ENCODE measurements at places on chromosomes 7 and 10. TPM values are rescaled to one million over a fixed set of nuclear protein-coding genes. Genes with fewer than 3 reads are reported as not detected.

The ESYT2 gene
- 31.8 TPM for total RNA-seq

DNA sequence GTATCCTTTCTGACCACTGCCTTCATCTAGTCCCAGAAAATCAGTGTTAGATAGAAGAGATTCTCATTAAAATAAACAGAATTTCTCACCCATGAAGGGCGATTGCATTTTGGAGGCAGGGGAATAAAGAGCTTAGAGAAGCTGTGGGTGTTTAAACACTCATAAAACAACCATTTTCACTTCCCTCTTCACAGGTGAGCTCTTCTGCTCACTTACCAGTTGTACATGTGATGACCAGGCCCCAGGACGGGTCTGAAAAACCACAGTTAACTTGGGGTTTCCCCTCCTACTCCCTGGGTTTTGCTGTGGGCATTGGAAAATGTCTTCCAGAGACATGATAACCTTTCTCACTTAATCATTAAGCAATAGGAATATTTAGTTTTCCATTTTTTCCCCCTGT is 411.6 kb upstream of the DPP6 start:
- no peak for DNase-seq
- no peak overlapping the region for H3K4me3 ChIP-seq
- peaks cover 4% of the 10 kb centered on the region for H3K36me3 ChIP-seq
- H3K27me3 ChIP-seq: peaks cover 11% of the 10 kb centered on the region
- no peak overlapping the region for H3K27ac ChIP-seq
- H3K4me1 ChIP-seq: no peaks in the 10 kb centered on the region

The SLC16A9 gene
- 3.8 TPM for total RNA-seq

GRCh38 chr10:72954596-72955554 is at the start of gene PLA2G12B:
TSS of gene PLA2G12B (minus strand) at chr10:72954806. CDS start at chr10:72954685, 121 bp downstream.
- H3K4me1 ChIP-seq: peaks cover 7% of the 10 kb centered on the region
- H3K27ac ChIP-seq: no peak within 1 kb of the TSS
- no peaks in the 10 kb centered on the region for H3K27me3 ChIP-seq
- no peaks in the 10 kb centered on the region for H3K36me3 ChIP-seq

The DYDC2 gene
- total RNA-seq: not detected

GRCh38 chr7:119397156-119397555 is 875.8 kb upstream of the KCND2 start:
- no peaks in the 10 kb centered on the region for H3K27me3 ChIP-seq
- no peak overlapping the region for H3K27ac ChIP-seq

The LRRD1 gene
- 0.59 TPM for total RNA-seq

DNA sequence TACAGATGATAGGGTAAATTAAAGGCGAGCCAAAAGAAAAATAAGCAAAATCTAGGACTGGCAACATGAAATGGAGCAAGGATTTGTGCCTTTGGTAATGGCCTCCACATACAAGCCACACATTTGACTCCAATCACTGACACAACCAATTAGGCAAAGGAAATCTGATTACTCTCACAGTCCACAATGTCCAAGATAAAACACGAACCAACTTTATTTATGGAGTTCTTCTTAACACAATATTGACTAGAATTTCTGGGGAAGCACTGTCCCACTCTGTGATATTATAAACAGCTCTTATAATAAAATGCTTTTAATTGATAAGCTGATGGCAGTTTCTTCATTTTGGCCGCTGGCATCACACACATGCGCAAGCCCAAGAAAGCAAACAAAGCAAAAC is 334.2 kb downstream of the ABCA13 start:
- no peaks in the 10 kb centered on the region for H3K27me3 ChIP-seq
- H3K4me1 ChIP-seq: no peaks in the 10 kb centered on the region
- no peak overlapping the region for H3K4me3 ChIP-seq
- H3K36me3 ChIP-seq: no peaks in the 10 kb centered on the region
- no peak overlapping the region for H3K27ac ChIP-seq

- peak overlapping the region; percentile 89 for H3K4me3 ChIP-seq
- no peak for DNase-seq
- H3K27ac ChIP-seq: peak overlapping the region; percentile 10
- H3K36me3 ChIP-seq: no peaks in the 10 kb centered on the region
These were observed 222.9 kb upstream of the MKLN1 start for GRCh38 chr7:131104596-131105293.

The OR6B1 gene
- not detected for total RNA-seq

DNA sequence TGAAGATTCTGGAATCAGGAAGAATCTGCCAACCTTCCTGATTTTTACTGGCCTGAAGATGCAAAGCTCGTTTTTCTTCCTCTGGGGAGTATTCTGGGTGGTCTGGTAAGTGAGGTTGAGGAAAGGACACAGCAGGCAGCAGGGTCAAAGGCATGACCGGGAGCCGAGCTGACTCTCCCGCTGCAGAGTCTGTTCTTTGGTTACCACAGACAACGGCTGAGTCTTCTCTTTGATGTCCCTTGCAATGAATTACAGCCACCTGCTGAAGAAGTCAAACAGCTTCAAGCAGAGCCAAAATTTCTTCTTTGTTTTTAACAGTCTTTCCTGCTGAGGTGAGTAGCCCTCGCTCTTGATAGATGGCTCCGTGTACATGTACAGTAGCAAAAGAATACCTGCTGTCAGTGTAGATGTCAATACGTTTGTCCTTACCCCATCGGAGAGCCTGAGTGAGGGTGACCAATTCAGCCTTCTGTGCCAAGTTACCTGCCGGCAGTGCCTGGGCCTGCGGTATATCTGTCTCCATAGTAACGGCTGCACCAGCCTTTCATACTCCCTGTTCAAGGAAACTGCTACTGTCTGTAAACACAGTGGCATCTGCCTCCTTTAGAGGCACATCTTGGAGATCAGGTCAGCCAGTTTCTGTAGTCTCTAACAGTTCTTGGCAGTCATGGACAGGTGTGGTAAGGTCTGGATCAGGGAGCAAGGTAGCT is 76.4 kb downstream of the PRR15 start:
- H3K27ac ChIP-seq: peak overlapping the region; percentile 52
- DNase-seq: no peak
- H3K27me3 ChIP-seq: peaks cover 2% of the 10 kb centered on the region
- no peak overlapping the region for H3K4me3 ChIP-seq
- no peaks in the 10 kb centered on the region for H3K36me3 ChIP-seq
- peaks cover 27% of the 10 kb centered on the region for H3K4me1 ChIP-seq

The SPDYE16 gene
- total RNA-seq: not detected

DNA sequence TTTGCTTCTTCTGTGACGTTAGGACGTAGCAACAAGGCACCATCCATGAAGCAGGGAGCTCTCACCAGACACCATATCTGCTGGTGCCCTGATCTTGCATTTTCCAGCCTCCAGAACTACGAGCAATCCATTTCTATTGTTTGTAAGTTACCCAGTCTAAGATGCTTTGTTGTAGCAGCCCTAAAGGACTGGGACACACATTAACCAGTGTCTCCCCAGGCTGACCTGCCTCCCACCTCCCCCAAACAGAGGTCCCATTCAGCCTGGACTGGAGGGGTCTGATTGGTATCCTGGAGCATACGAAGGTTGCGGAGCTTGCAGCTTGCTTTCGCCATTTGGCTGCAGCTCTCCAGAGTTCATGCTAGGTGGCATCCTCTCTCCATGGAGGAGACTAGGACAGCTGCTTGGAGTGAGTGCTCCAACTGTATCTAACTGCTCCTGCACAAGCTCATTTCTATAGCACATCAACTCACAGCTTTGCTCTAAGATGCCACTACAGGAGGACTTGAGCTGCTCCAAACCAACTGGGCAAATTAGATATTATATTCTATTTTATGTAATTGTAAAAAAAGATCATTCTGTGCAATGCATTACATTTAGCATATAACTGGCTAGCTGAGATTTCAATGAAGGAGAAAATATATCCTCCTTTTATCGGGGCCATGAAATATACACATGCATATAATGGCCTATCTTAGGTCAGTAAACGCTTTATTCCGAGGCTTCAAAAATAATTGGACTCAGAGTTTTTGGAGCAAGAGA is 8.0 kb upstream of the GRK5 start:
- peaks cover 3% of the 10 kb centered on the region for H3K36me3 ChIP-seq
- no peaks in the 10 kb centered on the region for H3K27me3 ChIP-seq
- peak; percentile 60 for DNase-seq
- H3K4me1 ChIP-seq: peaks cover 41% of the 10 kb centered on the region

- H3K27me3 ChIP-seq: no peaks in the 10 kb centered on the region
- DNase-seq: no peak
- H3K4me3 ChIP-seq: no peak overlapping the region
- H3K36me3 ChIP-seq: peaks cover 3% of the 10 kb centered on the region
These were observed 8.8 kb upstream of the CLDN3 start for GRCh38 chr7:73778801-73779389.

The ZNF736 gene
- 15.8 TPM for total RNA-seq

DNA sequence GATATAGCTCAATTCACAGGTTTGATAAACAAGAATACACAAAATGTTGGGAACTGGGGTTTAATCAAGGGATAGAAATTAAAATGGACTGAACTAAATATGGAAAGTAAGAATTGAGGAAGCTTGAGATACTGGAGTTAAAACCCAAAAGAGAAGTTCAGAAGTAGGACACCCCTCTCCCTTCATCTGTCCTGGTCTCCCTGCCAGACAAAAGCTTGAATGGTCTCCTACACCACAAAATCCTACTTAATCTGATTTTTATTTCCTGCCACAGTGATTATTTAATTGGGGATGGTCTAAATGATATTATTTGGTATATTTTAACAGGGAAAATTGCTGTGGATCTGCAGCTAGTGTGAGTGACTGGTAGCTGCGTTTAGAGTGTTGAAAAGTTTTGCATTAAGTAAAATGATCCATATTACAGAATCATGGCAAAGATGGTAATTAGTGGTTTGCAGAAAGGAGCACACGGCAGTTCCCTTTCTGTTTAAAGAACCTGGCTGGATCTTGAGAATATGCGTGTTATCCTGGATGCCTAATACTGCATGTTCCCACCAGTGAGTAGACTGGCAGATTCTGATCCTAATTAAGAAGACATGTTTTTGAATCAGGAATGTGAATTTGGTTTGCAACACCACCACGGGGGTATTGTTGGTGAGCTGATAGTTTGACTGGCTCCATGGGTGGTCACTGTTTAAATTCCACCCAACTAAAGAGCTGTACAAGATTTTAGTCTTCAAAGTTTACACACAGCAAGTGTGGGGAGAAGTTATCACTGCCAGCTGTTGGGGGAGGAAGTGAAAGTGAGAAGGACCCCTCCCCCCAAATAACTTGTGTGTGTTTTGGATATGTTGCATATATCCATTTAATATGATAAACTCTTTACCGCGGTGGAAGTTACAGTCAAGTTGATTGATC is 5.5 kb downstream of the RBM20 start:
- H3K27me3 ChIP-seq: peaks cover 4% of the 10 kb centered on the region

The STEAP1 gene
- total RNA-seq: 1.0 TPM

The COG5 gene
- 26.7 TPM for total RNA-seq

- peaks cover 3% of the 10 kb centered on the region for H3K27me3 ChIP-seq
- no peak overlapping the region for H3K27ac ChIP-seq
- H3K4me3 ChIP-seq: no peak overlapping the region
- no peaks in the 10 kb centered on the region for H3K36me3 ChIP-seq
- DNase-seq: peak; percentile 42
- no peaks in the 10 kb centered on the region for H3K4me1 ChIP-seq
These were observed 232.7 kb upstream of the TAC1 start for GRCh38 chr7:97499204-97499603.

GRCh38 chr7:2968616-2969397 is 74.9 kb downstream of the CARD11 start:
- no peak overlapping the region for H3K27ac ChIP-seq
- no peak overlapping the region for H3K4me3 ChIP-seq
- no peaks in the 10 kb centered on the region for H3K36me3 ChIP-seq
- H3K27me3 ChIP-seq: peaks cover 5% of the 10 kb centered on the region
- H3K4me1 ChIP-seq: no peaks in the 10 kb centered on the region
- DNase-seq: no peak

The TES gene
- total RNA-seq: 63.4 TPM

The STOX1 gene
- 0.21 TPM for total RNA-seq

GRCh38 chr7:25303281-25304181 is 75.2 kb upstream of the NPVF start:
- H3K4me1 ChIP-seq: peaks cover 9% of the 10 kb centered on the region
- H3K36me3 ChIP-seq: no peaks in the 10 kb centered on the region
- no peak overlapping the region for H3K27ac ChIP-seq
- DNase-seq: no peak
- no peak overlapping the region for H3K4me3 ChIP-seq

DNA sequence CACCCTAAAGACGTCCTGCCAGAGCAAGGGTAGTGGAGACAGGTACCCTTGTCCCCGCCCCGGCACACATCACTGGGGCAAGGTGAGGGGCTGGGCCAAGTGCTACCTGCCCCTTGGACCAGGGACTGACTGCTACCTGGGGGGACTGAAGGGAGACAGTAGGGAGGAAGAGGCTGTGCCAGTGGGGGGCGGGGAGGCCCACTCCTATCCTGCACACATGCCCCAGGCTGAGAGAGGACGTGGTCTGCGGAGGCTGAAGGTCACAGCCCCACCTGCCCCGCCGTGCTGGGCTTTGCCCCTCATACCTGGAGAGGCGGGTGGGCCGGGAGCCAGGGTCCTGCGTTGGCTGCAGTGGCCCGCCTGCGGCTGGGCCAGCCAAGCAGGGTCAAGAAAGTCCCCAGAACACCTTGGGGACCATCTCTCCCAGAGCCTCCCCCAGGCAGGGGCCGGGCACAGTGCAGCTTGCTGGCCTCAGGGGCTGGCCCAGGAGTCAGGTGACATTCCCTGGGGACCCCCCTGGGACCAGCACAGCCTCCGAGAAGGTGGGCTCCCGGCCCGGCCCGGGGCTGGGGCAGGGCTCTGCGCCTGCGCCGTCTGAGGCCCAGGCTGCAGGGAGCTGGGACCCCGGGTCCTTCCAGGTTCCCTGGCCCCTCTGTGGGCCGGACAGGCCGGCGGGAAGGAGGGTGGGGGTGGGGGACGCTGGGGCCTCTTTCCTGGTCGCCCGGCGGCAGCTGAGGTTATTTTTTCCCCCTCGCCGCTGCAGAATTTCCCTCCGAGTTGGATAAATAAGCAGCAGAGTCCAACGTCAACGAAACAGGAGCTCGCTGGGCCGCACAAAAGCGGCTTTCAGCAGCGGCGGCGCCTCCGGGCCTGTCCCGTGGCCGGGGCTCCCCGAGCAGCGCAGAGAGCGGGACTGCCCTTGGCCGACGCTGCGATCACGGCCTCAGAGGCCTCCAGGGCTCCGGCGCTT is 9.8 kb upstream of the FZD9 start:
- peaks cover 8% of the 10 kb centered on the region for H3K27me3 ChIP-seq
- no peak overlapping the region for H3K27ac ChIP-seq

DNA sequence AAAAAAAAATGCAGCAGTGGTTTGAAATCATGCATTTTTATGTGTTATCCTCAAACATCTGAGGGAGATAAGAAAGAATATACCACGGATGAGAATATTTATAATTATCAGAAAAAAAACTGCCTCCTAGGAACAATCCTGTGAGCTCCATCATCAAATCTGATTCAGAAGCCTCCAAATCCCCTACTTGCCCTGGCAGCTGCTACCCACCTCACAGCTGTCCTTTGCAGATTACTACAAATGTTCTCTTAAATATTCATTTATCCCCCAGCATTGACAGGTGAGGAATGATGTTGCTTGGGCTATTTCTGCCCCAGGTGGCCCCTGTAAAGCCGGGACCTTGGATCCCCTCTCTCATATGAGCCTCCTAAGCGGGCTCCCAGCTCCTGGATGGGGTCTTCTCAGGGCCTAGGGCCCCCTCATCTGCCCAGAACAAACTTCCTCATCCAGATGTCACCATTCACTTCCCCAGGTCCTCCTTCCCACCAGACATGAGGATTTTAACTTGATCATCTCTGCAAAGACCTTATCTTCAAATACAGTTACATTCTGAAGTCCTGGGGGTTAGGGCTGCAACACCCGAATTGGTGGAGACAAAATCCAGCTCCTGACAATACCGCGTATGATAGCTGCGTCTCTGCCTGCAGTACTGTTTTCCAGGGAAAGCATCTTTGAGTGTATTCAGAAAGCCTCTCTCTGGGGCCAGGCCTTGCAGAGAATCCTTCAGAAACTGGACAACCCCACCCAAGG is 81.9 kb upstream of the INSIG1 start:
- H3K27me3 ChIP-seq: peaks cover 8% of the 10 kb centered on the region
- no peaks in the 10 kb centered on the region for H3K4me1 ChIP-seq
- H3K4me3 ChIP-seq: no peak overlapping the region
- no peak overlapping the region for H3K27ac ChIP-seq
- no peaks in the 10 kb centered on the region for H3K36me3 ChIP-seq

Data from endothelial cell (in vitro differentiated cells).